Chondrocyte (in vitro differentiated cells): ENCODE measurements at places on chromosomes 13 and 19.

DNA sequence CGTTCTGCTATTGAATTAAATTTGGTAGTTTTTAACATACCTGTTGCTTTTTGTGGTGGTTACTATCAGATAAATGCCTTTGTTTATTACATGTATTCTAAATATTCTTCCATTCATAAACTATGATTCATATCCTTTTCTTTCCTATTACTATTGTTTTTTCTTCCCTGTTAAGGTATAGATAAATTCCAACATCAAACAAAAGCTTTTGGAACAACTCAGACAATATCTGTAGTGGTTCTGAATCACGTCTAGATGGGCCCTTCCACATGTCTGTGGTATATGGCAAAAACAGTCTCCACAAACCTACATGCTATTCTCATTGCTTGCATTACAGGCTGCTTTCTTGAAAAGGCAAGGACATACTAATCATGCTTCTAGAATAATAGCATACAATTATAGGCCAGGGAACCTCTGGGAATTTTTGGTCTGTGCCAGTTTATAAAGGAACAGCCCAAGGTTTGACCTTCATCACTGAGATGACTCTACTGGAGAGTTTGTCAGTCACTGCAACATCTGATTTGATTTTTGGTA is 6.4 kb downstream of the LRCH1 start:
- DNase-seq, result no peak

DNA sequence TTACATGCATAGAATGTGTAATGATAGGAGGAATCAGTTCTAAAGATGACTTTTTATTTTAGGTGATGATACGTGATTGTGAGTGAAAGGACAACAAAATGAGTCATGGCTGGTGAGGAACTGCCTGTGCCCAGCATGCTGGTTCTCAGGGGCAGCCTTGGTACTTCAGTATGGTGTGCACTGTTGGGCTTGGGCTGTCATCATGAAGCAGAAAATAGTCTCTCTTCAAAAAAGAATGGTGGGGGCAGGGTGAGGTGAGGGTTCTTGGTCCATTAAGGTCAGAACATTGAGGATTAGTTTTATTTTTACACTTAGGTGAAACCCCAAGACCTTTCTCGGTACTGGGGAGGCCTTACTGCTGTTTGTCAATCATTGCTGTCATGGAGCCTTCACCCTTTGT is 309.5 kb downstream of the MTUS2 start:
- DNase-seq, result no peak

GRCh38 chr13:61136515-61136914 is 279.1 kb downstream of the PCDH20 start:
- DNase-seq, result no peak

GRCh38 chr19:45463241-45463640 is 4.6 kb upstream of the FOSB start:
- DNase-seq, result no peak

- DNase-seq, result no peak
Observed at GRCh38 chr13:42612021-42612765, 38.2 kb downstream of the TNFSF11 start.

GRCh38 chr19:17794412-17794730 is 567 bp upstream of the B3GNT3 start:
- no peak for DNase-seq
